ENCODE measurements at places on chromosomes 12 and 14.

DNA sequence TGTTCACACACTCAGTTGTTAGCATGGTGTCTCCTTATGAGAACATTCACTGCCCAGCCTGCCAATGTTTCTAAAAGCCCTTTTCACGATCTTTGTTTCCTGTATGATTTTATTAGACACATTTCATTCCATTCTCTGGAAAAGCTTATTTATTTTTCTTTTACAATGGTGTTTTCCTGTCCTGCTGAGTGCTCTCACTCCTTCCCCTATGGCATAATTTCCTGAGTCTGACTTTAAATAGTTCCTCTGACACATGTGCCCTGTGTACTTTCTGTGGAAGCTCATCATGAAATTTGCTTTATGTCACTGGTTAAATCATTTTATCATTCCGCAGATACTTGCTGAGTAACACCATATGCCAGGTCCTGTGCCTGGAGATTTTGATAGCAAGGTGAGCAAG is 612.0 kb downstream of the FLRT2 start:
- no peak for DNase-seq

DNA sequence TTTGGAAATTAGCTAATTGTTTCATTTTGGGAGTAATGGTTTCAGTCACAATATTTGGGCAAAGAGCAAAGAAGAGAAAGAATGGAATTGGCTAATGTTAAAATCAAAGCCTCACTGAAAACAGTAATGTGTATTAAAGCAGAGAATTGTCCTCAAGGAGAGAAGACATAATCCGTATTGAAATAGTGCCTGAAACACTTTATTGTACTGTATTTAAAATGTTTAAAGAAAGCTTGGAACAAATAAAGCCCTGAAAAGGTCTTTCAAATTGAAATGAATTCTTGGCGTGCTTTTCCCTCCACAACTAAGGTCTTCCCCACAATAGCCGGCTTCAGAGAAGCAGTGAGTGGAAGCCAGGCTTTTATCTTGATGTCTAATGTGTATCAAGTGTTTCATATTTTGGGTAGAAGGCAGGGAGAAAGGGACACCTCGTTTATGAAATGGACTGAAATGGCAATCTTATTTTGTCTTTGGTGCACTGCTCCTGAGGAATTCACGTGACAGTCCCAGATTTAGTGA is 212.9 kb upstream of the CRY1 start:
- DNase-seq, result no peak

DNA sequence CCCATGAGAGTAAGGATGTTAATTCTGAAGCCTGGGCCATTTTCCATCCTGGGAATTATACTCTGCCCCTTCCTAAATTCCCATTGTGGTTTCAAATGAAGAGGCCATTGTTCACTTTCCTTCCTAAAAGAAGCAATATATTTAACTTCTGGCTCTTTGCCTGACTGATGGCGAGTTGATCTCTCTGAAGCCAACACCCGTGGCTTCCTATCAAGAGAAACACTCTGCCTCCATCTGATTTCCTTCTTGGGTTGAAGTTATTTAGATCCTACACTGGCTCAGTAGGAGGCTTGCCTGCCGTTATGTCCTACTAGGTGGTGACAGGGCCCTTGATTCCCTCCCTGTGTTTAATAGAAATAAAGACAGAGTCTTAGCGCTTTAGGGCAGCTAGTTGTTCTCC is 97.4 kb downstream of the PRKCH start:
- peak; percentile 4 for DNase-seq

DNA sequence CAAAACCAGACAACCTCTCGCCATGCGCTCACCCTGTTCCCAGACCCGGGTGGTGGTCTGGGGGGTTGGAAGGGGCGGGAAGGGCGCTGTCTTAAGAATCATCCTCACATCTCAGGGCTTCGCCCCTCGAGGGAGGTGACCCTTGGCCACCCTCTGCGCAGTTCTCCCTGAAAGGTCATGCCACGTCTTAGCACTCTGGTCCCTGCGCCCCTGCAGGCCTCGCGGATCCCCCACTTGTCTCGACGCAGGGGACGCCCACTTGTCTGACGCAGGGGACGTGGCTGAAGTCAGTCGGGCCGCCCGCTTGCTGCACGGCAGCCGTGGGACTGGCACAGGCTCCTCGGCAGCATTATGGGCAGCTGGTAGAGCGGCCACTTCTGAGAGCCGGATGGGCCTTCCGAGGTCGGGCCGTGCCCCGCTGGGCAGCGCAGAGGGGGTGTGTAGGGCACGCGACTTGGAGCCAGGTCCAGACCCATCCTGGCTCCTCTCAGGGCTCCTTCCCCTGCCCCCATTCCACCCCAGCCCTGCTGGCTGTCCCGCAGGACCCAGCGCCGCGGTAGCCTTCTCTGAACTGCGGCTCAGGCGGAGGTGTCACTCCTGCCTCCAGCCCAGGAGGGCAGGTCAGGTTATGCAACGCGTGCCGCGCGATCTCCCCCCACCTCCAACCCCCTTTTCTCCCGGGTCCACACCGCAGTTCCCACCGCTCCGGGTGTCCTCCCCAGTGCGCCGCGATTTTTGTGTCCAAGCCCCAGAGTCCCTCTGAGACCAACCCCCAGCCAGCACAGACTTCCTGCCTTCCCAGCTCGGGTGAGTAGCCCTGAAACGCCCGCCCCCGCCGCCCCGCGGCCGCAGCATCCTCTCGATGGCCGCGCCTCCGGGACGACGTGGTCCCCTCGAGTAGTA is 40.9 kb upstream of the CAPRIN2 start:
- DNase-seq, result peak; percentile 11

DNA sequence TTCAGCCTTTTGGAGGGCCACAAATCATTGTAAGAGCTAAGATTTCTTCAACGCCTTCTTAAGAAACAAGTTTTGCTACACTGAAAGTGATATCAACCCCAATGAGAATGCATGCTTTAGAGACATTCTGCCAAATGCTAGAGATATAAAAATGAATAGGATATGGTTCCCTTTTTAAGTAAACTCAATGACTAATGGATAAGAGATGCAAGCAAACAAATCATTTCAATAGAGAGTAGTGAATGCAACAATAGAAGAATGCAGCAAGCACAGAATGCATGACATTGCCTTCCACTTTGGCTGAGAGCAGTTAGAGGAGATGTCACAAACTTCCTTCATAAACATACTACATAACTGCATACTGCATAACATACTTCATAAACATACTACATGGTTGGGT is 116.4 kb downstream of the PDZRN4 start:
- DNase-seq, result no peak

DNA sequence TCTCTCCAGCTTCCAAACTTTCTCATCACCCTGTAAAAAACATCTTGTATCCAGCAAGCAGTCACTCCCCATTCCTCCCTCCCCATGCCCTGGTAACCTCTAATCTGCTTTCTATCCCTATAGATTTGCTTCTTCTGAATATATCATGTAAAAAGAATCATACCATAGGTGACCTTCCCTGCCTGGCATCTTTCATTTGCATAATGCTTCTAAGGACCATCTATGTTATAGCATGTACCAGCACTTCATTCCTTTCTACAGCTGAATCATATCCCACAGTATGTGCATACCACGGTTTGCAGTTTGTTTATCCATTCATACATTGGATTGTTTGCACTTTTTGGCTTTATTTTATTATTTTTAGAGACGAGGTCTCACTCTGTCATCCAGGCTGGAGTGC is 22.9 kb upstream of the VPS37B start:
- no peak for DNase-seq

GRCh38 chr14:96889091-96889490 is 91.9 kb downstream of the VRK1 start:
- DNase-seq, result no peak

DNA sequence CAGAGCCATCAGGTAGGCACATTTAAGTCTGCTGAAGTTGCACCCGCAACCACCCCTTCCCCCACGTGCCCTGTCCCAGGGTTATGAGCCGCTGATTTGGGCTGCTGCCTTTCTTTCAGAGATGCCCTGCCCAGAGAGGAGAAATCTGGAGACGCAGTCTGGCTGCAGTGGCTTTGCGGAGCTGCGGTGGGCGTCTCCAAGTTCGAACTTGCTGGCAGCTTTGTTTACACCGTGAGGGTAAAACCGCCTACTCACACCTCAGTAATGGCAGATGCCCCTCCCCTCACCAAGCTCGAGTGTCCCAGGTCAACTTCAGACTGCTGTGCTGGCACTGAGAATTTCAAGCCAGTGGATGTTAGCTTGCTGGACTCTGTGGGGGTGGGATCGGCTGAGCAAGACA is 14.7 kb downstream of the PTCSC3 start:
- DNase-seq, result no peak
